Activated CD4-positive, alpha-beta T cell treated with anti-CD3 and anti-CD28 coated beads, Interleukin-2, amount 50 U/mL, for 4 hours (primary cell): ENCODE measurements at places on chromosomes 5 and 9.

- no peak for DNase-seq
Measured at GRCh38 chr5:87048156-87048555, 219.5 kb upstream of the RASA1 start.

DNA sequence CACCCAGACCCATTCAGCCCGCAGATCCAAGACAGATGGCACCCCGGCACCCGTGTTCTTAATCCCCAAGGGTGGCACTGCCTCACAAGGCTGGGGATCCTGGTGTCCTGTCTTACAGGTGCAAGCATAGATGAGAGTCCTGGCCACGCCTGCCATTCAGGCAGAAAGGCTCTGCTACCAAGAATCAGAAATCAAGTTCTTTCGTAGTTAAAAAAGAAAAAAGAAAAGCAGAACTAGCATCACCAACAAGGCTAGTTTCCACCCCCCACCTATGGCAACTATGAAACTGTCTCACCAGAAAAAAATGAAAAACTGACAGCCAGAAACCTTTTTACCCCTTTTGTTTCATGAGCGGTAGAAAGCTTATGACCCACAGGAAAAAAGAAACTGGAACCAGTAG lies 170.4 kb downstream of the SYK start:
- no peak for DNase-seq

DNA sequence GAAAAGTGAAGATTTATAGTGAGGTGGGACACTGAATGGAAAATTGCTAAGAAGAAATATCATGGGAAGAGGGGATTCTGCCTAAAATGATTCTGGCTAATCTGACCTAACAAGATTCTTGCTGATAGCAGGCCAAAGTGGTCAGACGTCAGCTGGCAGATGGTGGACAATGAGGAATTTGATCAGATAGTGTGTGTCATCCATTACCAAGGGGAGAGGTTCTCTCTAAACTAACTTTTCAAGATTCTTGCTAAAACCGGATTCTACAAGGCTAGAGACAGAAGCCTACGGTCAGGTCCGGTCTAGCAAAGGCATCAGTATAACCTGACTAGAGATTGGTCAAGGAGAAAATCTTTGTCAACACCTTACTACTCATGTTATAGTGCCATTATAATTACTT lies 306.0 kb downstream of the ZNF608 start:
- DNase-seq: no peak

- no peak for DNase-seq
Measured at GRCh38 chr5:93163010-93163663, 417.9 kb downstream of the NR2F1-AS1 start.

GRCh38 chr5:136457390-136458013 lies 92.2 kb upstream of the TRPC7 start:
- no peak for DNase-seq

- DNase-seq: no peak
Measured at GRCh38 chr5:80579050-80579449, 9.0 kb upstream of the ANKRD34B start.

- no peak for DNase-seq
Measured at GRCh38 chr9:109335121-109335520, 14.3 kb upstream of the EPB41L4B start.

- no peak for DNase-seq
Measured at GRCh38 chr5:59097712-59098111, 514.8 kb downstream of the RAB3C start.

- no peak for DNase-seq
Measured at GRCh38 chr5:131378721-131379541, 115.1 kb downstream of the CDC42SE2 start.

DNA sequence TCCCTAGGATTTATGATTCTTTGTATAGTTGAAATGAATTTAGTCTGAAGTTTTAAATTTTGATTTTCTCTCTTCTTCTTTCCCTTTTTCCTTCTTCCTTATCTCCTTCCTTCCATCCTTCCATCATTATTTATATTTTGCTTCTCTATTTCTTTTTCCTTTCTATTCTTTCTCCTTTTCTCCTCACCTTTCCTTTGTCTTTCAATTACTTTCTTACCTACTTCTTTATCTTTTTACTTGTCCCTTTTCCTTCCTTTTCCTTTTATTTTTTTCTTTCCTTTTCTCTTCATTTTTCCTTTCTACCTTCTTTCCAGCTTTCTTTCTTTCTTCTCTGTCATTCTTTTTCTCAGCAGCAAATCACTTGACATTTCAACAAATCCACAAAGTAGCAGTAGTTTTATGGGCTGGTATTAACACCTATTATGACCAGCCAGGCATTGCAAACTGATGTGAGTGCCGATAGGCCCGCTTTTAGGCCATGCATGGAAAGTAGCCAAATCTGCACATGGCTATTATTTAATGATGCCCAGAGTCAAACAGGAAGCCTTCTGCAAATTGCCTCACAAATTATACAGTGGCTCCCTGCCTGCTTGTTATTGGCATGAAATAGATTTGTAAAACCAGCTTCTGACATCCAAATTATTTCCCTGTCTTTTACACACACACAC lies 37.1 kb upstream of the NR3C1 start:
- DNase-seq: no peak

- DNase-seq: no peak
Measured at GRCh38 chr9:82764061-82764668, 298.8 kb downstream of the RASEF start.

DNA sequence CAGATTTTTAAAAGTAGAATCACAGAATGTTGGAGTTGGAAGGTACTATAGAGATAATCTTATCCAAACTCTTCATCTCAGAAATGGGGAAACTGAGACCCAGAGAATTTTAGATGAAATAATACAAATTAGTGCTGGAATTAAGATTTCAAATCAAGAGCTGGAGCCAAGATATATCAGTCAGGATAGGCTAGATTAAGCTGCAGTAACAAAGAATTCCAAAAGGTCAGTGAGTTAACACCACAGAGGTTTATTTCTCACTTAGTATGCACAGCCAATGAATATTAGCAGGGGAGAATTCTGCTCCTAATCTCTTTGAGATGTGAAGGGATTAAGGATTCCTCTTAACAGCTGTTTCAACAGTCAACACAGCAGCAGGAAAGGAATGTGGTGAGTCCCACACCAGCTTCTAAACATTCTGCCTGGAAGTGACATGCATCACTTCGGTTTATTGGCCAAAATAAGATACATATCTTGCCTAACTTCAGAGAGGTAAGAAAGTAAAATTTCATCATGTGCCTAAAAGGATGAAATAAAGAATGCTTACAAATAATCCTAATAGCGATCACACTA lies 136.8 kb downstream of the FRMD3 start:
- DNase-seq: no peak

- DNase-seq: no peak
Measured at GRCh38 chr9:85199866-85200495, 530.5 kb downstream of the NTRK2 start.

DNA sequence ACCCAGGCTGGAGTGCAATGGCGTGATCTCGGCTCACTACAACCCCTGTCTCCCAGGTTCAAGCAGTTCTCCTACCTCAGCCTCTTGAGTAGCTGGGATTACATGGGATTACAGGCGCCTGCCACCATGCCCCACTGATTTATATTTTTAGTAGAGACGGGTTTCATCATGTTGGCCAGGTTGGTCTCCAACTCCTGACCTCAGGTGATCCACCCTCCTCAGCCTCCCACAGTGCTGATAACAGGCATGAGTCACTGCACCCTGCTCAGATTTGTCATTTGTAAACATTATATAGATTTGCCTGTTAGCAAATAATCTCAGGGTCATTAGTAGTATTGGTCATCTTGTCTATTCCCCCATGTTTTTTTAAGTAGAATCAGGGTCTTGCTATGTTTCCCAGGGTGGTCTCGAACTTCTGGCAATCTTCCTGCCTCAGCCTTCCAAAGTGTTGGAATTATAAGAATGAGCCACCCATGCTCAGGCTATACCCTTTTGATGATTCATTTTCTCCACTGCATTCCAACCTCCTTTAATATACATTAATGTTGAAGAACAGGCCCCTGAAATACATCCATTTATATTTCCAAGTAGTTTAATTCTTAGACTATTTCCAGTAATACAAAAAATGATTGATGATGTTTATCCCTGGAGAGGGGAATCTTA lies 17.3 kb downstream of the CENPH start:
- no peak for DNase-seq

DNA sequence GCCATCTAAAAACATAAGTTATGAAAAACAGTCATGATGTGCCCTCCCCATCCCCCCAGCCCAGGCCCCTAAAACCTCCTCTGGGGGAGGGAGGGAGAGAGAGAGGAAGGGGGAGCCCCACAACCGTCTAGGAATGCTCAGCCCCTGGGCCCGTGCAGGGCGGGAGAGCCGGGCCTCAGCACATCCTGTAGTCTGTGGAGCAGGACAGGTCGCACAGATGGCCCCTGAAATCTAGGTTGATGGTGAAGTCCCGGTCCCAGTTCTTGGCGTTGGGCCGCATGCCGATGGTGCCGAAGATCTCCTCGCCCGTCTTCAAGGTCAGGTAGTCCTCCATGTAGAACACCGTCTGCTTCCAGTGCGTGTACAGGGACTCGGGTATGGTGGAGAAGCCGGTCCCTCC lies 38.1 kb downstream of the RAB24 start:
- no peak for DNase-seq

GRCh38 chr9:33245341-33245740 lies 5.4 kb downstream of the SPINK4 start:
- DNase-seq: no peak

GRCh38 chr5:26579712-26580111 lies 458.7 kb downstream of the CDH9 start:
- no peak for DNase-seq

DNA sequence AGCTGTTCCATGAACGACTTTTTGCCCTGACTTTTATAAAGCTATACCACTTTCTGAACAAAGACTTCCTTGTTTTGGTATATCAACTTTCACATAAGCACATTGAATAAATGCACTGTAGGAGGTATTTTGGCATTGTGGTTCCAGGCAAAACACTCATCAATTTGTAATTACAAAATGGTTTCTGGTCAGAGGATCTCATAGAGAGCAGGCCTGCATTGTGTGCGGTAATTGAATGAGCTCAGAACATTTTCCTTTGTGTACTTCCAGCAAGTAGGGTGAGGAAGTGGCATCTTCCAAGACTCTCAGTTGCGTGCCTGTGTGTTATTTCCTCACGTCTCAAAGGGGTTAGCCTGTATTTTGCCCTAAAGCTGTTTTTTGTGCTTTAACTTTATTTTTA lies 89.2 kb downstream of the PDE6A start:
- DNase-seq: no peak

GRCh38 chr9:124399323-124399967 lies 15.8 kb downstream of the PSMB7 start:
- DNase-seq: no peak

GRCh38 chr5:7886849-7887475 lies 18.0 kb downstream of the MTRR start:
- no peak for DNase-seq

- no peak for DNase-seq
Measured at GRCh38 chr5:134189031-134189430, 12.3 kb upstream of the SKP1 start.
